ENCODE measurements at places on chromosomes 12 and 14. TPM values are rescaled to one million over a fixed set of nuclear protein-coding genes. Genes with fewer than 3 reads are reported as not detected.

The SSTR1 gene
- 1.1 TPM for total RNA-seq

The SDSL gene
- 21.7 TPM for total RNA-seq

The CLEC9A gene
- total RNA-seq = not detected

The ZC3H10 gene
- total RNA-seq = 5.7 TPM

The ITGA5 gene
- 96.1 TPM for total RNA-seq

The TMEM229B gene
- 0.15 TPM for total RNA-seq

The E2F7 gene
- total RNA-seq = 3.0 TPM

The ZDHHC22 gene
- total RNA-seq = not detected
